Inflammatory macrophage treated with lipopolysaccharide for 4 hours (primary cell): ENCODE measurements at places on chromosomes 5 and 9.
A peak's percentile ranks its signal among the peaks of the same experiment; 100 is the strongest.

DNA sequence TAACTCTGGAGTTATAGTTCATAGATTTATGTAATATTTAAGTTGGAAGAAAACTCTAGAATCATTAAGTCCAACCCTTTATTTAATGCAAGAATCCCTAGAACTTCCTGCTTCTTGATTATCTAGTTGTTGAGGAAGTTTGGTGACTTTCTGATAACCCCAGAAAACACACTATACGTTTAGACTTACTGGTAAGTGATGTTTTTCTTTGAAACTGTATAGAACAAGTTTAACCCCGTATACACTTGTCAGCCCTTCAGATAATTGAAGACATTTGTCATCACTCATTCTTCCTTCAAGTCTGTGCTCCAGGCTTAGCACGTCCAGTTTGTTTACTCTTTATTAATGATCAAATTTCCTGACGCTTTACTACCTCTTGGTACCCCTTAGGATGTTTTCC lies 9.0 kb downstream of the NDUFS4 start:
- DNase-seq, result no peak

DNA sequence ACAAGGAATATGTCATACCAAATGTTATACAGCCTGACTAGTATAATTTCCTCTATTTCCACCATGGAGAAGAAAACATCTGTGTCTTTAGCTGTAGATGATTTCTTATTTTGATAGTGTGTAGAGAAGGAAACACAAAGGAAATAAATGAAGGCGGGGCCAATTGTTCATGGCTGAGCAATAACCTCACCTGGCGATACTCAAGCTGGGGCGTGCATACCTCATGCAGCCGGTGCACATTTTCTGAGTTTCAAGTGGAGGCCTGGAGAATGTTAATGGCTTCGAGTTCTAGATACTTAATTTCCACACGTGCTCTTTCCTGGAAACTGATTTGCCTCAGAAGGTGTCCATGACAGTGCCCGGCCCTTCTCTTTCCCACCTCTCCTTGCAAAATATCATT lies 127.4 kb upstream of the TAF11L2 start:
- DNase-seq, result no peak

DNA sequence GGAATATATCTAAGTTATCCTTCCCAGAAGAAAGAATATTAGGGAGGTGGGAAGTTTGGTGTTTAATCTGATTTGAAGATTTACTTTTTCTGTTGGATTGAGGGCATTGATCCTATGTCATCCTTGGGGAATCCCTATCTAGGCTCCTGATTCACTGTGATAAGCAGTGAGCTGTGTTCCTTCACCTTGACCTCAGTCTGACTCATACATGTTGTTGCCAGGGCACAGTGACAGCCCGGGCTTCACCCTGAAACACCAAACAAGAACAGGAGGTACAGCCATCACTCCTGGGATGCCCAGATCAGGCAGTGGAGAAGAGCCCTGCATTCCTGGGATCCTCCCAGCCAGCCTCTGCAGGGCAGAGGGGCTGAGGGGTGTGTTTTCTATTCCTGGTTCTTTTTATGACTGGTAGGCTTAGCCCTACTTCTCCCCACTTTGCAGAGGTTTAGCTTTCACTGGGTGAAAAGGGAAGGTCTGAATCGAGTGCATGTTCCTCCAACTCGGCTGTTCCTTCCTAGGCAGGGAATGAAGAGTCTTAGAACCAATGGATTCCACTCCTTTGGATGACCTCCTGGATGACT lies 3.1 kb upstream of the FAM53C start:
- no peak for DNase-seq

GRCh38 chr5:96259151-96259772 lies 173.8 kb downstream of the PCSK1 start:
- DNase-seq, result peak; percentile 64

- no peak for DNase-seq
Observed at GRCh38 chr5:161134956-161135355, 282.9 kb upstream of the ATP10B start.

DNA sequence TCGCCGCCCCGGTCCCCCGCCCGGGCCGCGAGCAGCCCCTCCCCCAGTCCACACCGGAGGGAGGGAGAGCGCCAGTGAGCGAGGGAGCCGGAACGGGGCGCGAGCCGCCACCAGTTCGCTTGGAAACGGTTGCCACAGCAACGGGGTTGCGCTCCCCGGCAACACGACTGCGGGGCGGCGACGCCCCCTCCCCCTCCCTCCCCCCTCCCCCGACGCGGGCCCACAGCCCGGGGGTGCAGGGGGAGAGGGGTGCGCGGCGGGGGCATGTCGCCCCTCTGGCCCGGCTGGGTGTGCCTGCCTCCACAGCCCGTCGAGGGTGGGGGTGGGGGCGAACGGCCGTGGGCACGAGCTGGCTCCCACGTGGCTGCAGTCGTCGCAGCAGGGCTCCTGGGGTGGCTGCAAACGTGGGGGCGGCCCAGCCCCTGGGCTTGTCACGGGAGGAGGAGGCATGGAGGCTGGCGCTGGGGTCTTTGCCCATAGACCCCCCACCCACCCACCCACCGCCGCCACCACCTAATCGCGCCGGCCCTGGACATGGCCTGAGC lies 524 bp downstream of the PRR7 start:
- no peak for DNase-seq

DNA sequence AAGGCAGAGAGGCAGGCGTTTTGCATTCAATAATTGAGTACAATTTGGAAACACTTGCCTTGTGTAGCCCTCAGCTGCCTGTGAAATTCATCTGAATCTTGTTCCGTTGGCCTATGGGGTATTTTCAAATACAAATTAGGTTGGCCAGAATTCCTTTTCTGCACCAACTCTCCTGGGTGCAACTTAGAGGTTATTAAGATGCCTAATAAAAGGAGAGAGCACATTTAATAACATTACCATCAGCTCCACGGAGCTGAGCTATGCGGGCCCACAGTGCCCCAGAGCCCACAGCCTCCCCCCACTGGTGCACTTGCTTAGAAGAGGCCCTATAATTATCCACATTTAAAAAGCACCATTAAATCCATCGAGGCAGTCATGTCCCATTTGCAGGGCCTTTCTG lies 367.6 kb upstream of the CLINT1 start:
- no peak for DNase-seq

GRCh38 chr5:81300921-81301270 lies 491 bp upstream of the ZCCHC9 start:
- DNase-seq, result peak; percentile 60

DNA sequence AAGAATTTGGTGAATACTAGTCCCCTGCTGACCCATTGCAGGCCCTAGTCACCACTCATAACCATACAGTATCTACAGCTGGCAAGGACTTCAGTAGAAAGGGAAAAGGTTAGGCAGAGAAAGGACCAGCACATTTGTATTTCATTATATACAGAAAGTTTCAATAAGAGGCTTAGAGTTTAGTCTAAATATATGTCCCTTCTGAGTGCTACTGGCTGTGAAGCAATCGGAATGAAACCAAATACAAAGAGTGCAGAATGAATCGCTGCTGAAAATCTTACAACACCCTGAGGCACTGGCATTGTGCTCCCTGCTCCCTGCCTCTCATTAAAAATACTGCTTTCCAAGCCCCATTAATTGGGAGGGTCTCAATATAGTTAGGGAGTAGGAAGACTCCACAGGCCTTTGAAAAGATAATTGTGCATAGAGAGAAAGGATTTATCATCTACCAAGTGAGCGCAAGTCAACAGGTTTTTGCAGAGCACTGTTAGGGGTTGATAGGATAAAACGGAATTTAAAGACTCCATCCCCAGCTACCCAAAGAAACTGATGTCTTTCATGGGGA lies 110.8 kb downstream of the SLC1A3 start:
- no peak for DNase-seq

DNA sequence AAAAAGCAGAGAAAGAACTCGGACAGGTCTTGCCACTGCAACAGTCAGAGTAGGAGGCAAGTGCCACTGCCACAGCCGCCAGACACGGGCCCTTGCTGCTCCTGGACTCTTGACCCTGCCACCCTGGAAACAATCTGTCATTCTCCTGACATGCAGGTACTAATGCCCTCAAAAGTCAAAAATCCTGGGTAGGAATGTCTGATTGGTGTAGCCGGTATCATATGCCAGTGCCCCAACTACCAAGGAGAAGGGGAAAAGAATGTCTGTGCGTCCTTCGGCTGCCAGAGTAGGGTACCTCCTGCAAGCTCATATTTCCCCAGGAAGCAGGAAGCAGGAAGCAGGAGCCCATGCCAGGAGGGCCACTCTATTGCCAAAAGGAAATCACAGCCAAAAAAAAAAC lies 30.5 kb upstream of the F2RL1 start:
- no peak for DNase-seq

DNA sequence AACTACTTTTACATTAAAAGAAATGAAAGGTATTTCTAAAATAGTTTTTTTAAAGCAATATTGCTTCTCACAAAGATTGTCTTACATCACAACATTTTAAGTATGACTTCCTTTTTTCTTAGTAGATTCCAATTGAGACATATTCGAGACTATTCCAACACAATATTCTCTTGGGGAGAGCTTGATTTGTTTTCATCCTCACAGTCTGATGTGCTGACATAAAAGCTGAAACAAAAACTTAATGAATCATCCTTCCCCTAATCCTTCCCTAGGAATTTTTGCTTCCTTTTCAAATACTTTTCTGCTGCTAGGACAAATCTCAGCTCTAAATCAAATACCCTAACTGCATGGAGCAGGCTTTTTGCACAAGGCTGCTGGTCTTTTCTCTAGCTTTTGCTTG lies 245.8 kb upstream of the MAP3K1 start:
- DNase-seq, result peak; percentile 66

DNA sequence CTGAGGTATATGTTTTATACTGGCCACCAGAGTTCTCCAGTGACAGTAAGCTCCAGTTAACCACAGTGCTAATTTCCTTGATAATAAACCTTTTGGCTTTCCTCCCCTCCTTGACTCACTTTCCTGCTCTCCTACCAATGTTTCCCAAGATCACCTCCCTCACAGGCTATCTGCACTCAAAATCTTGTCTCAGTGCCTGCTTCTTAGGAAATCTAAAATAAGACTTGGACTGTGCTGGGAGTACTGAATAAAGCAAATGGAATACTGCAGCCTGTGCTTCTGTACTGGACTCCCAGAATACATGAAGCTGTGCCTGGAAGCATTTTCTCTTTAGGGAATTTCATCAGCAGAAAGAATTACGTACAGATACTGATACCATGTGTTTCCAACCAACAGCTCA lies 1.7 kb upstream of the DCP2 start:
- DNase-seq, result no peak

- peak; percentile 70 for DNase-seq
Observed at GRCh38 chr5:180271221-180271620, 20.7 kb downstream of the MAPK9 start.

DNA sequence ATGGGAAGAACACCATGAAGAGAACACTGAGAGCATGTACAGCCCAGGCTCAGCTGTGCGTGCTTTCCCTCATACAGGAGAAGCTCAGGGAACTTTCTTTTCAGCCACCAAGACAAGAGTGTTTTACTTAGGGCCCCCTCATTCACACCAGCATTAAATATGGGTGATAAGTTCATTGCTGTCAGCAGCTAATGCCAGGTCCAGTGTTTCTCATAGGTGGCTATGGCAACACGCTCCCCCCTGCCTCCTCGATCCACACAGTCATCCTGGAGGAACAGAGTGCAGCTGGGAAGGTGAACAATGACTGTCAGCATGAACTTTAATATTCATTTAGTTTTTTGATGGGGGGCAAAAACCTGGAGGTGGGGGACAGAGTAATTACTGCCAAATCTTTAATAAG lies 54.4 kb downstream of the TEX10 start:
- DNase-seq, result no peak

- no peak for DNase-seq
Observed at GRCh38 chr5:82560561-82560960, 282.4 kb upstream of the RPS23 start.

GRCh38 chr5:88682131-88682530 lies 200.9 kb downstream of the MEF2C start:
- DNase-seq, result no peak

DNA sequence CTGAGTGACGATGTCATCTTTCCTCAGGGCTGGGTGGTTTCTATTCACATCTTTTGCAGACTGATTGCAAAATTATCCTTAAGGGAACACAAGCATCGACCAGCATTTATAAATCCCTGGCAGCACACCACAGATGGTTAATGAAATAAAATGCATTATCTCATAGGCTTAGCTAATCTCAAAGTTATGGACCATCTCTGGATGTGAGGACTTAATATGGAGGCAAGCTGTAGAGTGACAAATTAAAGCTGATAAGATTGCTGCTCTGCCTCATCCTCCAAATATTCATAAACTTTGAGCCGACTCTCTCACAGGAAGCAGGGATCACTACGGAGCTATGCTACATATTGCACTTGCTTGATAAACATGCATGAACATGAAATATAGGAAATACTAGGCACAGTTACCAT lies 663.2 kb upstream of the RGMB start:
- DNase-seq, result no peak

DNA sequence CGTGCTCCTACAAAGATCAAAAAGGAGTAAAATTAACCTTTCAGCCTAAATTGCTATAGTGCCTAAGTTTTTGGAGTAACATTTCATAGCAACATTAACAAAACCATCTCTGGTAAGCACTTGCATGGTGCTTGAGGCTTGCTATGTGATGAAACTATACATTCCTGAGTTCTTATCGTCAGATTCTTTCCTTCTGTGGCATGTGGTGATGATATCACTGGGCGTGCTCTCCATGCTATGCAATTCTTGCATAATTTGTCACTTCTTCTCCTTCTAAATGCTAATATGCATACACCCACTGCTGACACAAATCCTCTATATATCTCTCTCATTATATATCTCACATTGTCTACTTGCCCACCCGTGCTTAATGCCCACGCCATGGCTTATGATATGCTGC lies 2019.9 kb downstream of the MAT2B start:
- peak; percentile 69 for DNase-seq

DNA sequence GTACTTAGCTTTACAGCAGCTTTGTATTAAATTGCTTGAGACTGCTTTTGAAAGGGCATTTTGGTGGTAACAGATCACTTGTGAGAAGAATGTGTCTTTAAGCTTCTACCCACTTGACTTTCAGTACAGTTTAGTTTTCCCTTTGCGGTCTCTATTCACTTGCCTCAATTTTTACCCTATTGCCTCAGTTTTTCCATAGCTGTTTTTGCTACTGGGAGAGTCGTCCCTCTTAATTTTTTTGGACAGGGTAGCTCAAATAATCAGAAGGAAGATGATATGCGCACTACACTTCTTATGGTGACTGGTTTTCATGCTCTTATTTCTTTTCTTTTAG lies 18.8 kb downstream of the UGCG start:
- no peak for DNase-seq

GRCh38 chr5:34957857-34958690 lies 28.7 kb downstream of the DNAJC21 start:
- DNase-seq, result peak; percentile 8
